ENCODE measurements at places on chromosomes 7 and 10.

- DNase-seq: no peak
Observed at GRCh38 chr7:30795161-30795948, 24.1 kb downstream of the MINDY4 start.

- DNase-seq: no peak
Observed at GRCh38 chr10:12566161-12567115, 217.1 kb downstream of the CAMK1D start.

- no peak for DNase-seq
Observed at GRCh38 chr10:84654671-84655070, 326.3 kb downstream of the CCSER2 start.

DNA sequence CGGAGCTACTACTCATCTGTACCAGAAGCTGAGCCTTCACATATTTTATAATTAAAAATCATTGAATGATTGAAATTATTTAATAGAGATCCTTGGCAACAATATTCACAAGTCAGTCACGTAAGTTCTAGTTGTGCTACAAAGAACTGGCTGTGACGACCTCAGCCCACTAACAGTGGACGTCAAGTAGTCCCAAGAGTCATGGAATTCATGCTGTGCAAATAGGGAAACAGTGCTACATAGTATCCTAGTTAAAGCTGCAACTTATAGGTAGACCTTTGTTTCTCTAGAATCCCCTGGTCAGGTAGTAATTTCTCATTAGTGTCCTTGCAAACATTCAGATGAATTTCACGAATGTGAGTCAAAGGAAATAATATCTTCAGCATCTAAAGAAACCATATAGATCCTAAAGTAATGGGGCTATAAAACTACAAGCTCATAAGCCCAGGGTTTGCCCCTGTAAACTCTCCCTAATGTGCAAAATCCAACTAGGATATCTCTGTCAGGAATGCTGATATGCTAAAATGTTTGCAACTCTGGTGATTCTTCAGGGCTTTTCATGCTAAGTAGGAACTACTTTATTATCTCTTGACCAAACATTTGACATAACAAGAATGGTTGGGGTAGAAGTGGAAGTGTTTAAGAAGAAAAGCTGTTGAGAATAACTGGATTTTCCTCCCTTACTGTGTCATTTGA, 31.2 kb downstream of the CFAP69 start:
- no peak for DNase-seq

DNA sequence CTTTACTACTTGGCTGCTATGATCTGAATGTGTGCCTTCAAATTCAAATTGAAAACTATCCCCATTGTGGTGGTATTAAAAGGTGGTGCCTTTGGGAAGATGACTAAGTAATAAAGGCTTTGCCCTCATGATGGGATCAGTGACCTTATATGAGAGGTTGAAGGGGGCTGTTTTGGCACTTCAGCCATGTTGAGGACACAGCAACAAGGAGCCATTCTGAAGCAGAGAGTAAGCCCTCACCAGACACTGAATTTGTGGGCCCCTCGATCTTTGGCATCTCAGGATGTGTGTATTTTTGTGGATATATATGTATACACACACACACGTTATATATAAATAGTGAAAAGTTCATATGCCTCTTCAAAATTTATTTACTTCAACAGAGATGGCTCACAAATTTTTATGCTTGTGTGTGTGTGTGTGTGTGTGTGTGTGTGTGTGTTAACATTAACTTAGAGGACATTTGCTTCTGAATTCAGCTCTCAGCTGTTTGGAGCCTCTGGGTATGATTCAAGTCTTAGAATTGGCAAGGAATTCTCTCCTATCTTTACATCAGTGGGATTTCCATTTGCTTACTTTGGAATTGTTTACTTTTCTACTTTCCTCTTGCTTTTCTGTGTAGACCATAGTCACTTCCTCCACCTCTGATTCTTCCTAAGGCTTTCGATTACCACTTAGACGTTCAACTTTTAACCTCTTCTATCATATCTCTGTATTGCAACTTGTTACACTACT, 66.6 kb downstream of the MAGI2 start:
- DNase-seq: no peak

DNA sequence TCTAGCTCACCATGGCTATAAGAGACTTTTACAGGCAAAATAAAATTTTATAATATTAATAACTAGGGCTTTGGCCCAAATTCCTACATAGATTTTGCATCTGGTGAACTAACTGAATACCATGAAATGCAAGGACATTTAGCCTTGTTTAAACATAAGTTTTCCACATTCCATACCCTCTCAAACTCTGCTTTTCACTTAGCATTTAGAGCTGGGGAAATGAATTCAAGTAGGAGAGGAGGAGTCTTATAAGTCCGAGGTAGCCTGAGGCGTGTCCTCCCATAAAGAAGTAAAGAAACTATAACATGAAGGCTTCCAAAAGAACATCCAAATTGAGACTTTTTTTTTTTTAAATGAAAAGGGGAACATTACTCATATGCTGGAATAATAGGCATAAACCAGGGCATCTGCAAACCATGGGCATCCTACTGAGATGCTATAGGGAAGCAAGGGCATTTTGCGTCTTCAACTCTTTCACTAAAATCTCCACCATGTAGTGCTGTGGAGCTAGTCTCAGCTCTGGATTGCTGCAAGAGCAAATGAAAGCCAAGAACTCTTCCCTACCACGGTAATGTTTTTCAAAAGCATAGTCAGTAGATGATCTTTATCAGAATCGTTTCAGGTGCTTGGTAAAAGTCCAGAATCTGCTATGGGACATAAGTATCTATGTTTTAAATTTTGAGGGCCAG, 79.1 kb downstream of the PALS2 start:
- no peak for DNase-seq

DNA sequence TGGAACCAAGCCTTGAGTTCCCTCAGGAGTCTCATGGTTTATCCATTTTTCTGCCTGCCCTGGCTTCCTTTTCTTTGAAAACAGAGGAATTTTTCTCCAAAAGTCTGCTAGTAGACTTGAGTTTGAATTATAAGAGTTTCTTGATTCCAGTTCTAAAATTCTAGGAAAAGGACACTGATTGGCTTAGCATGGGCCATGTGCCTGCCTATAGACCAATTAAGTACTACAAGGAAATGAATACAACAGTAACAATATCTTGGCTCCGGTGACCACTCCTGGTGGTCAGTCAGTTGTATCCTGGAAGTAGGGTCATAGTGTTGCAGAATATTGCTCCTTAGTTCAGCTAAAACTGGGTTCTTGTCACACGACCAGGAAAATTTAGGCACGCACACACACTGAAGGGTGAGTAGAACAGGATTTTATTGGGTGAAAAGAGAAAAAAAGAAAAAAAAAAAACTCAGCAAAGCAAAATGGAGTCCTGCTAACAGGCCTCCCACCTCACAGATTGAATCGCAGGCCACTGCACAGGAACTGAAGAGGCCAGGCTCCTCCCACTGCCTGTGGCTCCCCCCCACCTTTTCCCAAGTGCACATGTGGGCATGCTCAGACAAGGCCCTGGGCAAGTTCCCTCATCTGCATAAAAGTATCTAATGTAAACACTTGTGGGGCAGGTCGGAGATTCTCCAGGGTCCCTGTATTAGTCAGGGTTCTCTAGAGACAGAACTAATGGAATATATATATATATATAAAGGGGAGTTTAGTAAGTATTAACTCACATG, 155.1 kb downstream of the LYZL1 start:
- DNase-seq: no peak

DNA sequence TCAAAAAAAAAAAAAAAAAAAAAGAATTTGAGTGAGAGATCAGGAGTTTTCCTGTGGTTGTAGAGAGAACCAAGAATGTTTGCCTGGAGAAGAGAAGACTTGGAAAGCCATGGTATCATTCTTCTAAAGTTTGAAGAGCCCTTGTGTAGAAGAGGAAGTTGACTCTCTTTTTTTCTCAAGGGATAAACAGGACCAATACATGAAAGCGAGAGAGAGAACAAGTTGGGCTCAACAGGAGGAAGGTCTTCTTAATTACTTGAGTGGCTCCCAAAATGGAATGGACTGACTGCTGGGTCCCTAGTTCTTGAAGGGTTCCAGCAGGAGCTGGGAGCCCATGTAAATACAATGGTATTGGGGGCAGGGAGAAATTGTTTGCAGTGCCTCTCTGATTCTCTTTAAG, 173.3 kb upstream of the ADO start:
- DNase-seq: no peak

- DNase-seq: no peak
Observed at GRCh38 chr10:5314840-5315239, 49.9 kb upstream of the UCN3 start.

GRCh38 chr10:101182936-101183335, 46.3 kb downstream of the LBX1 start:
- no peak for DNase-seq

DNA sequence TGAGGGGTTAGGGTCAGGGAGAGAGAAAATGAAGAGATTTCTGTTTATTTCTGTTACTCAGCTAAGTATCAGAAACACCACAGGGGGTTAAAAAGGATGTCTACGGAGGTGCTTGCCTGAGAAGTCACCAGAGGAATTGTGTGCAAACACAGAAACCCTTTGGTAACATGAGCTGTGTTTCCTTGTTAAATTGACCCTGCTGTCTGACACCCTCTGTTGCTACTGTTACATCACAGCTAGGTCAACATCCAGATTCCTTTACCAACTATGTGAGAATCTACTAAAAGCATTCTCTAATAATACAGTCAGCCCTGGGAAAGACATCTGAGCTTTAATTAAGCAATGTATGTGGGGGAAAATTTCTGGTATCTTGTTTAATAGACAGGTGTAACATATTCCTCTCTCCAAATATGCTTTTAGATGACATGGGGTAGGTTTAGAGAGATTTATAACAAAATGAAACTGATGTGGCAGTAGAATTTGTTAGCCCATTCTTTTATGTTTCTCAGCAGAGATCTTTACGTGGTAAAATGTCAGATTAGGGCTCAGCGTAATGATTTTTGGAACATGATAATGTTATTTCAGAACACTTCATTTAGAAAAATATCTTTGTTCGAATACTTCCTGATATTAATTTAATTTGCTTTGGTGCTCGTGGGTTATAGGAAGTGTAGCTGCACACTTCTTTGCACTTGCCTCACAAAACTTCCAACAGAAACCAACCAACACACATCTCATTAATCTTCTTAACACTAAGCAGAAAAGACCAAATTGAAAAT, 168.0 kb upstream of the AHR start:
- peak; percentile 28 for DNase-seq

GRCh38 chr7:100477871-100478267, 1.1 kb downstream of the TSC22D4 start:
- DNase-seq: no peak

DNA sequence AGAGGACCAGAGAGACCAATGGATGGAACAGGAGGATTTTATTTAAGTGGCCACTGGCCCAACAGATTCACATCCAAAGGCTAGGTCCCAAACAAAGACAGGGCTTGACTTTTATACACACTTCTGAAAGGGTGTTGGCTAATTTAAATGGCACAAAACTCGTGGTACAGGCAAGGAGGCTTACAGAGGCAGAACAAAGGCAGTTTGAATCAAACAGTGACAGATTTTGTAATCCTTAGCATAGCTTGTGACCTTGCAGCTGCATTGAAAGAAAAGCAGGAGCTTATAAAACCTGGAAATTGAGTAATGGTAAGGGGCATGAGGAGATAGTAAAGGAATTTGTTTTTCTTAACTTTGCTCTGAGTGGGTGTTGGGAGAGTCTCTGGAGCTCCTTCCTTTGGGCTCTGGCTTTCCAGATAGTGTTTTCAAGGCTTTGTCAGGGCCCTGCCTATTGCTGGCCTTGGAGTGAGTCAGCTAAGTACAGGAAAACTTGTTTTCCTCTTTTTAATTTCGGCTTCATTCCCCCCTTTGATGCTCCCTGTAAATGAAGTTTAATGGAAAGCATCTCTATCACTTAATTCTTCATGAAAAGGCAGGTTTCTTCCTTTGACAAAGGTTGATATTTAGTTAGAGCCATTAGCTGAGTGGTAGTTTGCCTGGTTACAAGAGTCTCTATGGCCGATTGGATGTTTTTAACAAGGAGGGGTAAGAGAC, 96.9 kb downstream of the TRIM24 start:
- DNase-seq: no peak

DNA sequence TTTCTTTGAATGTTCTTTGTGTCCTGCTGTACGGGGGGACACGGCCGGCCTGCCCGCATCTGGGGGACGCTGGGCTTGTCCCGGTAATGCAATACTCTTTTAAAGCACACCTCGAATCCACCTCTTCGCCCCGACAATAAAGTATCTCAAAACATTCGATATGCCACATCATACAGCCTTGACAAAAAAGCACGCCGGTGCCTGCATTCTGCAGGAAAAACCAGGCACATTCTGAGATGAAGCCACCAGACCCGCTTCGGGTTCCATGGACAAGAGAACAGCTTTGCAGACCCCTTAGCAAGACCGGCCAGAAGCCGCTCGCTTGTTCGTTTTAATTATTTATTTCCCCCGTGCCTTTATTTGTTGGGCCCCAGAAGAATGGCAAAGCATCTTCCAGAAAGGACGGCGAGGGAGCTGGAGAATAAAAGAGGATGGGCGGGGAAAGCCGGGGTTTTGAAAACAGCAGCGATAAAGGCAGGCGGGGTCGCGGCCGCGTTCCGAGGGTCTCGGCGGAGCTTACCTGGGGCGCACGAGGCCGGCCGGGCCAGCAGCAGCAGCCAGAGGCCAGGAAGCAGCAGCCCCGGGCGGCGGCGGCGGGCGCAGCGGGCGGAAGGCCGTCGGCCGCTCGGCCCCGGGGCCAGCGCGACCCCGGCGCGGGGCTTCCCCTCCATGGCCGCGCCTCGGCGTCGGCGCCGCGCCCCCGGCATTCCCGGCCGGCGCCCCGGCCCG, 462 bp downstream of the KIAA1549 start:
- DNase-seq: no peak

- DNase-seq: no peak
Observed at GRCh38 chr7:79923953-79924352, 210.7 kb upstream of the GNAI1 start.

GRCh38 chr10:80133206-80133605, 676 bp downstream of the PLAC9 start:
- DNase-seq: no peak

DNA sequence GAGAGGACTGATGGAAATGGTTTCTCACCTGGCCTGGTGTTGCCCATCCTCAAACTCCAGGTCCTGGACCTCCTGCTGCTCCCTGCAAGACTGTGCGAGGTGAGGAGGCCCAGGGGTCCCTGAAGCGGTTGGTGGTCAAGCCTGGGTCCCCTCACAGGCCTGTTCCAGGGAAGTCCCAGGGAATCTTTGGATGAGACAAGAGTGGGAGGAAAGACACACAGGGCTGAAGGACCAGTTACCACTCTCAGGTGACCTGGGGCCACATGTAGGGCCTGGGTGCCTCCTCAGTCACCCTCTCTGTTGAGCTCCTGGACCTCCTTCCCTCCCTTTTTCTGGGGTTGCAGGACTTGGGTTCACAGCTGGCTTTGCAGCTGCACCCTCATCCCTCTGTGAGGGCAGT, 42.6 kb upstream of the CXCL12 start:
- DNase-seq: no peak

Data from pons (tissue), 1 donor.